ENCODE measurements at places on chromosomes 7 and 10.

GRCh38 chr7:96800824-96801223 lies 91.2 kb upstream of the SEM1 start:
- DNase-seq: no peak

DNA sequence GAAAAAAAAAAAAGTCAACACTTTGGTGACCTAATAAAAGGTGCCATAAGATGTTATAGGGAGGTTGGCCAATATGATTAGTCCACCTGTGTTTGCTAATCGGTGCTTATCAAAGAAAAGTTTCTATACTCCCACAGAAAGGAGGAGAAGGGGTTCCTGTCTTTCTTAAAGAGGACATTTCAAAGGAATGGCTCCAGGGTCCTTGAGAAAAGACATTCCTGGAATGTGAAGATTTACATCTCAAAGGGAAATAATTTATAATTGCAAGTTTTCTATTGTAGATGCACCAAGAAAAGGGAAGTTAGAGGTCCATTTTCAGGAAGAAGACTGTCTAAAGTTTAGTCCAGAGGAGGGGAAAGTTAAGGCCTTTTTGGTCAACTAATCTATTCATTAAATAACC lies 715.3 kb downstream of the NXPH1 start:
- DNase-seq: no peak

DNA sequence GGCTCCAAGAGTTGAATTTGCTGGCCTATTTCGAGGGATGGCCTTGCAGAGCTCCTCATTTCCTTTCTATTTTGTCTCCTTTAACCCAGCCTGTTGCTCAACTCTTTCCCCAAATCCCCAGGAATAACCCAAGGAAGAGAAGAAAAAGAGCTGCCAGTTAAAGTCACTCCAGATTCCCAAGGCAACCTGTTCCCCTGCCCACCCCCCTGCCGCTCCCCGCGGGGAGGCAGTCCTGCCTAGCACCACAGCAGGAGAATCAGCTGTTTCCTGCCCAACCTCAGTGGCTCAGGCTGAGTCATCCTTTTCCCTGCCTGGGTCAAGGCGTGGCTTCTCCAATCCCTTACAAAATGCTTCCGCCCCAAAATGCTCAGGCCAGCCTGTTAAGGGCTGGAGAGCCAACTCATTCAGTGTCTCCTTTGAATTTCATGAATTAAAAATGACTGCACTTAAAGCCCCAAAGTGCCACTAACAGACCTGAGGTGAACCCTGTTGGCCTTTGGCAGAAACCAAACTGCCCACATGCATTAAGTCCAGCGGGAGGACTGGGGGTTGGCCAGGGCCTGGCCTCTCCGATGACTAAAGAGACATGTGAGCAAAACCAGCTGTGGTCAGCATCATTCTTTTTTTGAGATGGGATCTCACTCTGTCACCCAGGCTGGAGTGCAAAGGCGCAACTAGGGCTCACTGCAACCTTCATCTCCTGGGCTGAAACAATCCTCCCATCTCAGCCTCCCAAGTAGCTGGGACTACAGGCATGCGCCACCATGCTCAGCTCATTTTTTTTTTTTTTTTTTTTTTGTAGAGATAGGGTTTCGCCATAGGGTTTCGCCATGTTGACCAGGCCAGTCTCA lies 83.2 kb upstream of the KIF5B start:
- no peak for DNase-seq

- no peak for DNase-seq
Observed at GRCh38 chr10:88318803-88319202, 264.3 kb downstream of the RNLS start.

- no peak for DNase-seq
Observed at GRCh38 chr10:123562811-123563580, 103.2 kb upstream of the GPR26 start.

GRCh38 chr10:14952851-14953423 lies 959 bp downstream of the DCLRE1C start:
- DNase-seq: no peak

DNA sequence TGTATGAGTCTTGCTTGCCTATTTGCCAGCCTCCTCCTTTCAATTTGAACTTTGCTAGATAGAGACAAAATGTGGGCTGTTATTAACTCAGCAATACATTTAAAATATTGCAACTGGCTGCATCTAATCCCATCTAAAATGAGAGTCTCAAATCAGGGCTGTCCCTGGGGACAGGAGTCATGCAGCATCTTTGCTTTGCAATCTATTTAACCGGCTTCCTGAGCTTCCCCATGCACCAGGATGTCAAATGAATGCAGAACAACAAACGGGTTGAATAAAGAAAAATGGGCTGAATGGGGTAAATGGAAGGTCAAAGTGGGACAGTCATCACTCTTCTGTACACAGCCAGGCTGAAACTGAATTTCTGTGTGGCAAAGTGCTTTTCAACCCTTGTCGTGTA lies 89.2 kb downstream of the AOAH start:
- no peak for DNase-seq

Measured in stimulated activated CD8-positive, alpha-beta memory T cell treated with anti-CD3 and anti-CD28 coated beads, Interleukin-2, amount 100 ng/mL, for 48 hours (primary cell).